CD4-positive, alpha-beta memory T cell (primary cell): ENCODE measurements at places on chromosomes 2 and 18. TPM values are rescaled to one million over a fixed set of nuclear protein-coding genes. Genes with fewer than 3 reads are reported as not detected.
A peak's percentile ranks its signal among the peaks of the same experiment; 100 is the strongest.

ILKAP gene
- total RNA-seq, result 78.2 TPM

IGFBP2 gene
- not detected for total RNA-seq

BIN1 gene
- 103 TPM for total RNA-seq

SFTPB gene
- total RNA-seq, result not detected

DNMT3A gene
- 71.6 TPM for total RNA-seq

SNTG2 gene
- total RNA-seq, result 0.96 TPM

TNFAIP6 gene
- total RNA-seq, result not detected

RALB gene
- 14.0 TPM for total RNA-seq

NYAP2 gene
- total RNA-seq, result 0.06 TPM

SCYGR4 gene
- not detected for total RNA-seq

GATA6 gene
- not detected for total RNA-seq

DNA sequence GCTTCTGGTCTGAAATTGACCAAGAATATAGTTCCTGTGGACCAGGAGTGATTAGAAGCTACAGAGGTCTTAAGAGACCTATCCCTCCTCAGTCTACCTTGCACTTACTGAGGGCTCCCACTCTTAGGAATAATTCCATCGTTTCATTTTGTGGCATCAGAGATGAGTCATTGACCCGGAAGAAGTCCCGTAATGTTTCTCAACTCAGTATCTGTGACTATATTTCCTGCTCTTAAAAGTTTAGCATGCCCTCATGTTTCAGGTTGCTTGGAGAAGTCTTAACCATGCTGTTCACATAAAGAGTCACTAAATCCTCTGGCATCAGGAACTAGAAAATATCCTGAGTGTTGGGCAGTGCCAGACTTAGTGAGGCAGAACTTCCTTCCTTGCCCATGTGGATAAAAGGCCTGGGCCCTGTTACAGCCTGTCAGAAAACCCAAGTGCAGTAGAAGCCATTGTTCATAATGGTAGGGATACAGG, at the start of gene IL36A:
Gene IL36A, plus strand, starts transcription at position 430 of the 480 bp plus-strand sequence. CDS start 413 bp downstream, outside the sequence.
- no peak for DNase-seq

DNA sequence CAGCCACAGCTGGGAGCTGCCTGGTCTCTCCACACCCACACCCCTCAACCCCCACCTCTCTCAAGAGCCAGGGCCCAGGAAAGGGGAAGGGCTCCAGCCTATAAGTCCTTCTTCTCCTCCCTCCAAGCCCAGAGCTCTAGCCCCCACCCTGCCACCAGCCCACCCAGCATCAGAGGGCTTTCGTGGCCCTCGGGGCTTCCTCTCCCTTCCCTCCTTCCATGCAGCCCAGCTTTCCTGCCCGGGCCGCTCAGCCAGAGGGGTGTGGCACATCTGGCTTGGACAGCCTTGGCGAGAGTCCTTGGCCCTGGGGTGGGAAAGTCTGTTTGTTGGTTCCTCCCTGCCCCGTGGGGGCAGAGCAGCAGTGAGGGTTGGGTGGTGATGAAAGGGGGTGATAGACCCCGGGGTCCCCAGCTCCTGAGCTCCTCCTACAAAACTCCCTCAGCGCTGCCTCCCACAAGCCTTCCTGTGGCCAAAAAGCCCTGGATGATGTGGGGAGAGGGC, 7.0 kb downstream of the TNS1 start:
- no peak for DNase-seq

DNA sequence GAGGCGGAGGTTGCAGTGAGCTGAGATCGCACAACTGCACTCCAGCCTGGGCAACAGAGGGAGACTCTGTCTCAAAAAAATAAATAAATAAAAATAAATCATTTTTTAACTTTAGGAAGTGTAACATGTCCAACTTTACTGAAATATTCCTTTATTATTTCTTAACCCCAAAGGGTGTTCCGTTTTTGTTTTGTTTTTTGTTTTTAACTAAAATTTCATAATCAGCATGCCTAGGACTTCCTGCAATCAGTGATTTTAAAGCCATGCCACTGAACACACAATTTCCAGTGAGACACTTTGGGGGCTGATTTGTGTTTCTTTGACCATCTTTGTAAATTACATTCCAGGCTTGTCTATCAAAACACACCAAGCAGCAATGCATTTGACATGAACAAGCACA, 7.1 kb downstream of the CATIP start:
- no peak for DNase-seq

DNA sequence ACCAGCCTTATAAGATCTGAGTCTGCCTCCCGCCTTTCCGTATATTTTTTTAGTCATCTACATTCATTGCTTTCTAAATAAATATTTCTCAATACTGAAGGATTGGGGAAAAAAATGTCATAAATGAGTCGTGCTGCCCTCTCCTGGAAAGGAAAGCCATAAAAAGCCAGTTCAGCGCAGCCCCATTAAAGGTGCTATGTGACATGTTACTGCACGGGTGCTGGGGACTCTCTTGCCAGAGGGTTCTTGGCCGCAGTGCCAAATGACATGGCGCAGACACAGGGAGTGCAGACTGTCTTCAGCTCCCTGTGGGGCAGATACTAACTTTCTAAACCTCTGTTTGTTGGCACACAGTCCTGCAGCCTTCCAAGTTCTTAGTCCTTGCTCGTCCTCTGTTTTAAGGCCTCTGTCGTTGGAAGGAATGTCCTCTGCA, 53.7 kb upstream of the MAP3K20 start:
- no peak for DNase-seq

GRCh38 chr2:63424329-63425078, 163.8 kb downstream of the WDPCP start:
- DNase-seq, result peak; percentile 30

DNA sequence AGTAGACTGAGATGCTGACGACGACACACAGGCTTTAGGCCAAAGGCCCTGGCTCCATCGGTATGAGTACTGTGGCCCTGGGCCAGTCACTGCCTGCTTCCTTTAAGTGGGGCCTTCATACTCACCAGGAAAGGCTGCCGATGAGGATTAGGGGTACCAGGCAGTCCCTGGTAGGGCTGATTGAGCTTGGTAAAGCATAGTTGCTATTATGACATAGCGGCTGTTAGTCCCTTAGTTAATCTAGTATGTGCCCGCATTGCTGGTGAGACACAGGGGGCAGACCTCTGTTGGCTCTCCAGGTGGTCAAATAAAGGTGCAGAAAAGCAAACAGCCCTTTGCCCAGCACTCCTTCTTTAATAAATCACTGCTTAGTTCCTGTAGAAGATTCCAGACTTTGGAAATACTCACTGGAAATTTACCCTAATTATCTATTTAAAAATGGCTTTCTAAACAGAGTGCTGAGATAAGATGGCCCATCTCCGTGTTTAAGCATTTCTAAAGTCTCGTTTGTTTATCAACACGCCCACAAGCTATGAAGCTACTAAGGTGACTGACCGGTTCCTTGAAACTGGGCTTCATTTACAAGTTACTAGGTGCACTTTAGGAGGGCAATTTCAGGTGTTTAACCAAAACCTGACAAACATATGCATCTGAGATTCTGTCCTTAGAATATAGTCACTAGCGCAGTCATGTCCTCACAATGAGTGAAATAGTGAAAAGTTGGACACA, 8.7 kb upstream of the BIN1 start:
- no peak for DNase-seq

- no peak for DNase-seq
Observed at GRCh38 chr2:186882511-186883071, 33.6 kb upstream of the ZSWIM2 start.

- no peak for DNase-seq
Observed at GRCh38 chr2:98280376-98281102, 65.7 kb upstream of the CNGA3 start.

GRCh38 chr2:144151405-144151804, 368.5 kb downstream of the ZEB2 start:
- DNase-seq, result no peak

DNA sequence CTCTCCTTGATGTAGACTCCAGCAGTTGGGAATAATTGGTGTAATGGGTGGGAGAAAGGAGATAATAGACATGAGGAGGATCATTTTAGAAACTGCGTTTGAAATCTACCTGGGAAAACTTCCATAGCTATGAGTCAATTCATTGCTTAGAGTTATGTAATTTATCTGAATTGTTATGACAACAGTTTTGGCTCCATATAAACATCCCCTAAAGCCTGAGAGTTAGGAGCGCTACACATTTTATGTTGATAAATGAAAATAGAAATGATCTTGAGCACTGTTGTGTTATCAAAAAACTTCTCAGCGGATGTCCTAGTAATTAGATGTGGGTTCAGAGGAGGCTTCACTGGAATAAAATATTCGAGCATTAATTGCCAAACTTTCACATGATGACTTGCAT, 573.4 kb downstream of the TSN start:
- DNase-seq, result no peak

DNA sequence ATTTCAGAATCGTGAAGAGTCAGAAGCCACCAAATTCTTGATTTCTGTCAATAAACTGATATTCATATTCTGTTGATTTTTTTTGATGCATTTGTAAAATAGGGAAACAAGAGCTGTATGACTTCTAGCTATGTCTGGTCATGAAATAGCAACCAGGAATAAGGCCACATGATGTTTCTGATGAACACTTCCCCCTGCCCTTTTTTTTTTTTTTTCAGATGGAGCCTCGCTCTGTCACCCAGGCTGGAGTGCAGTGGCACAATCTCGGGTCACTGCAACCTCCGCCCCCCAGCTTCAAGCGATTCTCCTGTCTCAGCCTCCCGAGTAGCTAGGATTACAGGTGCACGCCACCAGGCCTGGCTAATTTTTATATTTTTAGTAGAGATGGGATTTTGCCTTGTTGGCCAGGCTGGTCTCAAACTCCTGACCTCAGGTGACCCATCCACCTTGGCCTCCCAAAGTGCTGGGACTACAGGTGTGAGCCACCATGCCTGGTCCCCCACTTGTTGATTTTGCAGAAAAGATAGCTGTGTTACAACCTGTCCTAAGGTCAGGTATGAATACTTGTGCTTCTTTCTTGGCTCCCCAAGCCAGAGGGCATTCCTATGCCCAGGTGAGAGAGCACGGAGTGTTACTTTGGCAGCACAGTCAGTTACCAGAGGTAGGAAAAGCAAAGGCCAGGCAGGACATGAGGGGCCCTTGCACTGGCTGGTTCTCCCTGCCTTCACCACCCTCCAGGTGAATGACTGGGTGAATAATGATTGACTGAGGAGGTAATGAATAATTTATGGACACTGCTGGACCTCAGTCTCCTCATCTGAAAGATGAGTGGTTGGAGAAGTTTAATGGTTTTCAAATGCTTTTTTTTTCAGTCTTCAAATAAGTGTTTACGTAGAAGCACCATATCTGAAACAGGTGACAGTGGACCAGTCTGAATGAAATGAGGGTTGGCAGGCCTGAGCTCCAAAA, 39.6 kb downstream of the PAX8 start:
- DNase-seq, result no peak

DNA sequence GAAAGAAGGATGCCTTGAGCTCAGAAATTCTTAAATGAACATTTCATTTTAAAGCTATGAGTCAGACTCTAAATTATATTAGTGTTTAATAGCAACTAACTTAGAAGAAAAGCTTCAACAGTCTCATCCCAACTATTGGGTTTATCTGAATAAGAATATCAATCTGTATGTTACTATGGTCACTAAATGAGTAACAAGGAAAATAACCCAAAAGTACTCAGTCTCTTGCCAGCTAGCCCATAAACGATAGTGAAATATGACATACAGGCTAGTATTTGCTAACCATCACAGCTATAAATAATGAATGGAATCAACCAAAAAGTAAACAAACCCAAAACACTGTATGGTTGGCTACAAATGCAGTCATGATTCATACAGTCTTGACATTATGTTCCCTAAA, 174.9 kb downstream of the RAB3GAP1 start:
- no peak for DNase-seq

GRCh38 chr2:3289526-3289925, 88.1 kb downstream of the EIPR1 start:
- DNase-seq, result no peak

- no peak for DNase-seq
Observed at GRCh38 chr2:125272651-125273050, 1247.6 kb downstream of the CNTNAP5 start.

DNA sequence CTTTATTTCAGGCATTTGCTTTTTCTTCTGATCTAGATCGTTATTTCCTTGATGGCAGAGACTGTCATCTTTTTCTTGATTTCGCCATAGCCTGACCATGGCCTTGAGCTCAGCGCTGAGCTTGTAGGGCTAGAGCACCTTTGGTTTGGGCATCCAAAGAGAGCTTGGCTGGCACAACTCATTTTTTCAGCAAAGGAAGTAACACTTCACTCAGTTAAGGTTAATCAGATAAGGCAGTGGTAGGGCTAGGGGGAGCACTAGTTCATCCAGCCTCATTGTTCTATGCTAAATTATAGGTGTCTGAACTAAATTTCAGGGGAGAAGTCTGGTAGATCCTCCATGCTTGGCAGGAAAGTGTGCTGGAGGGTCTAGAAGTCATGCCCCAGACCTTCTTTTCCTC, 125.0 kb downstream of the SETBP1 start:
- DNase-seq, result no peak

DNA sequence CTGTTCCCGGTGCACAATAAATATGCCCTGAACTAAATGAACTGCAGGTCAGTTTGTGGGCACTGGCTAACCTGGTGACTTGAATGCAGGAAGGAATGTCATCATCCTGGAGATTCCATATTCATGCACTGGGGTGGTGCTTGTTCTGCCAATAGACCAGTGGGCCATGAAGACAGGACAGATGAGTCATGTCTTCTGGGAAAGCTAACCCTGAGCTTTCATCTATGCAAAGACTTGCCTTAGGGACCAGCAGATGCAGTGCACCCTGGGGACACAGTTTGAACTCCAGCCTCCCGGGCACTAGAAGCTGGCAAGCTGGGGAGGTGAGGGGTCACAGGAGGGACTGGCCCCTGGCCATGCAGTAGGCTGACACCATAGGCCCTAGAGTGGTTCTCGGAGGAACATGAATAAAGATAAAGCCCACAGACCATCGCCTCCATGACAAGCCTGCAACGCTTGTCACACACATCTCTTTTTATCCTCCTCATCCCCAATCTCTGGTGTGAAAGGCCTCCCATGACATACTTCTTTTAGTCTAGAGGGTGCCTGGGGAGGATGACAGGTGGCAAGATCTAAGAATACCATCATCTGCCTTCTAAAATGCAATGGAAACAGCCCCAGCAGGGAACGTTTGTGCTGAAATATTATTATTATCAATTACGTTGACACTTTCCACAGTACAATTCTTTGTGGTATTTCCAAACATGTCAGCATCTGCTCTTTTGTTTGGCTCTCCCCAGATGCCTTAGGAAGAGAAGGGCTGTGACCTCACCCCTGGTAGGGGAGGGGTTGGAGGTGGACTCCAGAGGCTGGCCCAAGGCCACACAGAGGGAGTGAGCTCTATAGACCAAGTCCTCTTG, 267.4 kb upstream of the RAB6C start:
- DNase-seq, result no peak

DNA sequence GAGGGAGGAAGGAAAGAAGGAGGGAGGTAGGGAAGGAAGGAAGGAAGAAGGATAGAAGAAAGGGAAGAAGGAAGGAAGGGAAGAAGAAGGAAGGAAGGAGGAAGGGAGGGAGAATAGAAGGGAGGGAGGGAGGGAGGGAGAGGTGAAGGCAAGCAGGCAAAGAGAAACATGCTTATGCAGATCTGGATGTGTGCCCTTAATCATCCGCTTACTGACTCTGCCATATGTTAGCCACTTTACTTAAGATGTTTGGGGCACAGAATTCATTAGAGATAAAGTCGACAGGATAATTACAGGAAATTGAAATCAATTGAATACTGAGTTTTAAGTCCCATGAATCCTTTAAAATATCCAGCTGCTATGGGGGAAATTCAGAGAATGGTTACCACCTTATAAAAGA, 334.2 kb downstream of the GRB14 start:
- no peak for DNase-seq

GRCh38 chr2:55302241-55302640, 33.2 kb upstream of the MTIF2 start:
- no peak for DNase-seq

GRCh38 chr18:75031717-75032317, 177.1 kb downstream of the PTGR3 start:
- no peak for DNase-seq
